Large intestine (tissue), 12 donors: ENCODE measurements at places on chromosomes 12 and 14. TPM values are rescaled to one million over a fixed set of nuclear protein-coding genes. Genes with fewer than 3 reads are reported as not detected.

CABP1 gene
- polyA plus RNA-seq: 0.70 TPM

OASL gene
- 0.31 TPM for polyA plus RNA-seq

HOXC12 gene
- polyA plus RNA-seq: not detected

RNASE7 gene
- polyA plus RNA-seq: 0.09 TPM

GRCh38 chr12:68953536-68953935, 20.6 kb upstream of the CPM start:
- DNase-seq: no peak

GRCh38 chr12:94170690-94171594, 22.6 kb downstream of the PLXNC1 start:
- no peak for DNase-seq

DNA sequence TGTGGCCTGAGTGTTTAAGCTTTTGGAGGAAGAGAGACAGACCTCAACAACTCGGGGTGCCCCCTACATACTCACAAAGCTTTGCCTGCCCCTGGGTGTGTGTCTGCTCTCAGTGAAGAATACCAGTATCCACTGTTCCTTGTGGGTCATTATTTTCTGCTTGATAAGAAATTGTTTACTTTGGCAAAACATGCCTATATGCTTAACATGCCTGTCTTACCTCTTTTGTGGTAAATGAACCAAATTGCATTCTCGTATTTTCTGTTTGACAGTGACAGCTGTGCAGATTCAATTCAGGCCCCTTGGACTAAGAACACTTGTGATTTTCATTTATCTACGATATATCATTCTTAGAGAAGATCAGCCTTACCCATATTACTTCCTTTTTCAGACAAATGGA, 50.6 kb upstream of the REP15 start:
- DNase-seq: no peak

- DNase-seq: no peak
Observed at GRCh38 chr14:101187816-101188570, 284.5 kb upstream of the RTL1 start.
